CD8-positive, alpha-beta memory T cell (primary cell): ENCODE measurements at places on chromosomes 2 and 18.

GRCh38 chr2:174176898-174177297, 71.4 kb downstream of the OLA1 start:
- no peaks in the 10 kb centered on the region for H3K4me1 ChIP-seq
- H3K4me3 ChIP-seq, result no peak overlapping the region
- DNase-seq, result no peak
- no peaks in the 10 kb centered on the region for H3K36me3 ChIP-seq
- no peak overlapping the region for H3K27ac ChIP-seq

DNA sequence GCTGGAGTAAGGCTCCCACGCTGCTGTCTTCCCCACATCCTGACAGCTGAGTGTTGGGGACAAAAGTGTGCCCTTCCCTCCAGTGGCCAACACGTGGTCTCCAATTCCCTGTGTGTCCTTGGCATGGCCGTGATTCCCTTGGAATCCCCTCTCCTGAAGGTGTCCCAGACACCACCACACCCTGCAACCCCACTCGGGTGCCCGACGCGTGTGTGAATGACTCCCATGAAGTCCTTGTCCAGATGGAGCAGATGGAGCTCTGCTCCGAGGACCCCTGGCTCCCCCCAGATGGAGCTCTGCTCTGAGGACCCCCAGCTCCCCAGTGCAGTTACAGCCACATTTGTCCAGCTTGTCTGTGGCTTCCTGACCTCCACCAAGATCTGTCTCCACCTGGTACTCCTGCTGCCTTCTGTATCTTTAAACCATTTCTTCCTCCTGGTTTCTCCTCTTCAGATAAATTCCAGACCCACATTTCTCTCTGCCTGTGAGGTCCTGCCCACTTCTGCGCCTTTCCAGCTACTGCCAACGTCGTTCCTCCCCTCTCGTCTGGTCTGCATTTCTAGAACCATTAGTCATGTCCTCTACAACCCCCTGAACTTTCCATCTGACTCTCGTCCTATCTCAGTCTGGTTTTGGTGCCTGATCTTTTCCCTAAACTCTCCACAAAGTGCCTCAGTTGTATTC, 86.8 kb upstream of the PXDN start:
- no peak overlapping the region for H3K4me3 ChIP-seq
- H3K36me3 ChIP-seq, result no peaks in the 10 kb centered on the region
- DNase-seq, result no peak
- no peaks in the 10 kb centered on the region for H3K4me1 ChIP-seq

GRCh38 chr2:183010112-183010511, 28.1 kb downstream of the NCKAP1 start:
- H3K27ac ChIP-seq, result no peak overlapping the region
- DNase-seq, result no peak
- no peaks in the 10 kb centered on the region for H3K27me3 ChIP-seq
- no peak overlapping the region for H3K4me3 ChIP-seq
- no peaks in the 10 kb centered on the region for H3K36me3 ChIP-seq

GRCh38 chr2:89842180-89842908, 1150.9 kb downstream of the RPIA start:
- no peaks in the 10 kb centered on the region for H3K4me1 ChIP-seq
- H3K27ac ChIP-seq, result no peak overlapping the region
- no peak for DNase-seq
- no peaks in the 10 kb centered on the region for H3K36me3 ChIP-seq
- no peak overlapping the region for H3K4me3 ChIP-seq
- H3K27me3 ChIP-seq, result no peaks in the 10 kb centered on the region

- H3K27me3 ChIP-seq, result no peaks in the 10 kb centered on the region
- H3K36me3 ChIP-seq, result no peaks in the 10 kb centered on the region
- no peaks in the 10 kb centered on the region for H3K4me1 ChIP-seq
These were observed 49.3 kb downstream of the OLA1 start for GRCh38 chr2:174198846-174199564.

GRCh38 chr2:41686156-41686555, 361.7 kb upstream of the PKDCC start:
- no peak overlapping the region for H3K4me3 ChIP-seq
- H3K27me3 ChIP-seq, result no peaks in the 10 kb centered on the region
- no peaks in the 10 kb centered on the region for H3K4me1 ChIP-seq
- no peak for DNase-seq

DNA sequence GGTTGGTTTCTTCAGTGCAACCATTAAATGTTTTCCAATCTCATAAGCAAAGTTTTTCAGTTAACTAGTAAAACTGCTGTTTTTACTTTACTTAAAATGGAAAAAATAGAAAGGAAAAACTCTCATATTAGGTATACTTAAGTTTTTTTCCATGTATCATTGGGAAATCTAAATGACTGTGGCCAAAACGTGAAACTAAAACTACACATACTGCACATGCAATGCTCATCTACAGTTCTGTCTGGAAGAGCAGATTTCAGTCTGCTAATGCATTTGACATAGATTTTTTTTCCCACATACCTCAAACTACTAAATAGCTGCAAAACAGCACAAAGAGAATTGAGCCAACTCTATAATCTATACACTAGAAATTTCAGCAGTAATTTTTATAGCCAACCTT, 62.6 kb downstream of the COL5A2 start:
- no peaks in the 10 kb centered on the region for H3K4me1 ChIP-seq
- no peaks in the 10 kb centered on the region for H3K27me3 ChIP-seq
- no peaks in the 10 kb centered on the region for H3K36me3 ChIP-seq
